Right cardiac atrium (tissue), 5 donors: ENCODE measurements at places on chromosomes 6 and 20.

GRCh38 chr6:163133017-163133416 lies 281.5 kb upstream of the QKI start:
- DNase-seq, result no peak

DNA sequence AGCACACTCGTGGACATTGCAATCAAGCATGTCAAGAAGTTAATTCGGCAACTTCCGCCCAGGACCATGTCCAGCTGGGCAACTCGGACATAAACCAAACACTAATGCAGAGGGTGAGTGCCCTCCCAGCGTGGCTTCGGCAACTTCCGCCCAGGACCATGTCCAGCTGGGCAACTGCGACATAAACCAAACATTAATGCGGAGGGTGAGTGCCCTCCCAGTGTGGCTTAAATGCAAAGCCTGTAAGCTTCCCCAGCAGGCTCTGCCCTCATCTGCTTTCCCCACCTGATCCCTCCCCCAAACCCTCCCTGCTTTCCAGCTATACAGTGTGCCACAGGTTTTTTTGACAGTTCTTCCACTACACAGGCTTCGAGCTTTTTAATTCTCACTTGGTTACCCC lies 143.4 kb downstream of the PXDC1 start:
- no peak for DNase-seq

DNA sequence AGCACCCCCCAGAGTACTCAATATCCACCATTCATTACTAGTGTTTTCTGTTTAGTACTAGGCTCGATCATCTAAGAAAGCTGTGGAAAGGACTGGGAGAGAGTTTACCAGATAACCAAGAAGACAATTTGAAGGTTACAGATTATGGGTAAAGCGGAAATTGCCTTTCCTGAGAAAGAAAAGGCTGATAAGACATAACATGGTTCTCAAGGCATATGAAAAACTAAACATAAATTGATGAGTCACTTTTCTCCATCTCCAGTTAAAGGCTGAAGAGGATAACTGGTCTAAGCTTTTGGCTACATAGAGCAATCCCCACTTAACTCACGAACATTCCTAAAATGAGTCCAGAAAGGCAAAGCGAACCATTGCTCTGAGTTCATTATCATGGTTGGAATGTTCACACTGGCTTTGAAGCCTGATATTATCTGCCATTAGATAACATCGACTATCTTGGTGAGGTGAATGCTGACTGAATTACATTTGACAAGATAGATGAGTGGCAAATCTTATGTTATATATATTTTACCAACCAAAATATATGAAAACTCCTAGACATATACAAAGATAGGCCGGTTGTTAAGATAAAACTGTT lies 65.8 kb downstream of the BTBD9 start:
- no peak for DNase-seq

DNA sequence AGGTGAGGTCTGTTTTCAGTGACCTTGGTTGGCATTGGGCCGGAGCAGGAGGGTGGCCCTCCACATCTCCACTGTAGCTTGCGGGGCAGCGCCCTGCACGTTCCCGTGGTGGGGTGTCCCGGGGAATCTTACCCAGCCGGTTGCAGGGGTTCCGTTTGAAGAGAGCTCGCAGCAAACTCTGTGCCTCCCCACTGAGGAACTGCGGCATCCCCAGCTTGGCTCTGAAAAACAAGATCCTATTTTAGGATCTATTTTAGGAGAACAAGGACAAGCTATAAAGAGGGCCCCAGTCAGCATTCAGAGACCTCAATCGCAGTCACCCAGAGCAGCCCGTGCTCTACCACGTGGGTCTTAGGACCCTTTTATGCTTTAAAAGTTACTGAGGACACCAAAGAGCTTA lies 97.8 kb downstream of the RAMACL start:
- no peak for DNase-seq

DNA sequence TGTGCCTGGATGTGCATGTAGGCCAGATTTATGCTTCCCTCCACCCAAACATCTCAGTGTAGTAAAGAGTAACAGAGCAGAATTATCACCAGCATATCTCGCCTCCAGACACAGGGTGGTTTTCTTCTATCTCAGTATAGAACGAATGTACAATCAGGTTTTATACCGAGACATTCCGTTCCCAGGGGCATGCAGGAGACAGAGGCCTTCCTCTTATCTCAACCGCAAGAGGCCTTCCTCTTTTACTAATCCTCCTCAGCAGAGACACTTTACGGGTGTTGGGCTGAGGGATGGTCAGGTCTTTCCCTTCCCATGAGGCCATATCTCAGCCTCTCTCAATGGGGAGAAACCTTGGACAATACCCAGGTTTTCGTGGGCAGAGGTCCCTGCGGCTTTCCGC lies 36.4 kb upstream of the MC3R start:
- no peak for DNase-seq

GRCh38 chr20:64080013-64080812 lies at the start of gene OPRL1:
TSS of gene OPRL1 (plus strand) at chr20:64080082. CDS start at chr20:64092721, 12,639 bp downstream.
- no peak for DNase-seq
